Panc1 (cell line): ENCODE measurements at places on chromosomes 11 and 22. TPM values are rescaled to one million over a fixed set of nuclear protein-coding genes. Genes with fewer than 3 reads are reported as not detected.

Gene KCTD17
- 32.7 TPM for total RNA-seq

DNA sequence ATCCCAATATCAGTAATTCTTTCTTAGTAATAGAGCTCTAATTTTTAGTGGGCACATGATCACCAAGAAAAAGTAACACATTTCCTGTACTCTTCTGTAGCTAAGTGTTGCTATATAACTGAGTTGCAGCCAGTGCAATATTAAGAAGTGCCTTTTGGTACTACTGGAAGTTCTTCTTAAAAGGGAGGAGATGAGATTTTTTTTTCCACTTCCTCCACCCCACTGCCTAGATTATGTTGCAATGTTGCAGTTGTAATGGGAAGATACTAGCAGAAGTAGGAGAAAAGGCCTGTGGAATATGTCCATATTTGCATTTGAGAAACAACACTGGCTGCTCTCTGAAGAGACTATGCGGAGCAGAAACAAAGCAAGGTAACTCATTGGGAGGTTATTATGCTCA is 280.6 kb upstream of the ANO5 start:
- H3K4me1 ChIP-seq, result no peaks in the 10 kb centered on the region
- H3K4me3 ChIP-seq, result no peak overlapping the region
- no peaks in the 10 kb centered on the region for H3K36me3 ChIP-seq
- DNase-seq, result no peak
- no peak overlapping the region for H3K27ac ChIP-seq

Gene MYOD1
- total RNA-seq, result not detected

DNA sequence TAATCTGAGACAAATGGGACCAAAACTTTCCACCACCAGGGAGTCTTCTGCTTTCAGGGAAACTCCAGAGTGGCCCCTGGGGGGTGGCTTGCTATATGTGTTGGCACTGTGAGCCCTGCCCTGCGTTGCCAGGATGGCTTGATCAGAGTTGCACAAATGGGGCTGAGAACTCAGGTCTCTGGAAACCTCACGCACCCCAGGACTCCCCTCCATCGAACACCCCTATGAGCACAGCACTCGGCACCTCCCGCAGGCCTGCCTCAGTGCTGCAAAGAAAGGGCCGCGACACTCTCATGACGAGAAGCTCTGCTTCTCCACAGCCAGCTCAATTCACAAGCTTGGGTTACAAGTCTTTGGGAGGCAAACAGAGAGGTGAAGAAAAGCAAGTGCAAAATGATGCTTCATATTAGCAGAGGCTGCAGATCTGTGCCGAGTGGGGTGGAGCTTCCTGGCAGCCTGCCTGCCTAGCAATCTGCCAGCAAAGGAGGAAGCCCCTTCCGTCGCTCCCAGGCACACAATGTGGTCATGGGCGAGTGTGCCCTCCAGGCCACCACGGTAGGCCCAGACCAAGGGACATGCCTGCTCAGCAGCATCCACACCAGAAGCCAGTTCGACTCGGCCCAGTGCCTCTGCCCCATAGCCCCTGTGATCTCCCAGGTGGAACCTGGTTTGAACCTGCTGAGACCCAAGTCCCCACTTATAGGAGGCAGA is 55.7 kb downstream of the MYH9 start:
- no peak overlapping the region for H3K4me3 ChIP-seq
- peaks cover 100% of the 10 kb centered on the region for H3K4me1 ChIP-seq
- peaks cover 11% of the 10 kb centered on the region for H3K36me3 ChIP-seq
- peak overlapping the region; percentile 89 for H3K27ac ChIP-seq
- H3K27me3 ChIP-seq, result no peaks in the 10 kb centered on the region
- no peak for DNase-seq

DNA sequence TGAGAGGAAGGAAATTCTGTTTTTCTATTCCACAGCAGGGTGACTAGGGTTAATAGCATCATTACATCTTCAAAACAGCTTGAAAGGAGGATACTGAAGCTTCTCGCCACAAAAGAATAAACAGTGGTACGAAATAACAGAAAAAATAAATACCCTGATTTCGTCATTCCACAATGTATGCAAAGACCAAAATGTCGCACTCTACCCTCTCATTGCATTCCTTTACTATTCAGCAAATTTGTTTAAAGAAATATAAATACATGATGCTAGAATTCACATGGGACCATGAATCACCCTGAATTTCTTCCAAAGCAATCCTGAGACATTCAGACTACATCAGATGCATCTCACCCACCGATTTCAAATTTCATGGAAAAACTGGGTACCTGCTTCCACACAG is 112.3 kb upstream of the TOP3B start:
- no peak for DNase-seq
- H3K27ac ChIP-seq, result no peak overlapping the region
- no peaks in the 10 kb centered on the region for H3K36me3 ChIP-seq

Gene CAVIN3
- 31.1 TPM for total RNA-seq

DNA sequence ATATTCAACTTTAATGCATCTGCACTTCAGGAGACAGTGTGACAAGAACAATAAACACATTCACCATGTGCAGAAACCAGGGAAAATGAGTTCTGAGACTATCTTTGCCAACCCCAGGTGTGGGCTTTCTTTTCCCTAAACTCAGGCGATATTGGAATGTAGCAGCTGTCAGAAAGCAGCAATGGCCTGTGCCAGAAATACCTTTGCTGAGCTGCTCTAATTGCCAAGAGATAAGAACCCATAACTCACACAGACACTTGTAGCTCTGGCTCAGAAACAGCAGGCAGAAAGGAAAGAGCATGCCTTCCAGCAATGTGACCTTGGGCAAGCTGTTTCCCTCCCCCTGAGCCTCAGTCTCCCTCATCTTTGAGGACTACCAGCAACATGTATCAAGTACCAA is 77.6 kb downstream of the PLEKHA7 start:
- H3K4me3 ChIP-seq, result no peak overlapping the region
- H3K27ac ChIP-seq, result no peak overlapping the region
- no peaks in the 10 kb centered on the region for H3K27me3 ChIP-seq
- no peaks in the 10 kb centered on the region for H3K4me1 ChIP-seq

DNA sequence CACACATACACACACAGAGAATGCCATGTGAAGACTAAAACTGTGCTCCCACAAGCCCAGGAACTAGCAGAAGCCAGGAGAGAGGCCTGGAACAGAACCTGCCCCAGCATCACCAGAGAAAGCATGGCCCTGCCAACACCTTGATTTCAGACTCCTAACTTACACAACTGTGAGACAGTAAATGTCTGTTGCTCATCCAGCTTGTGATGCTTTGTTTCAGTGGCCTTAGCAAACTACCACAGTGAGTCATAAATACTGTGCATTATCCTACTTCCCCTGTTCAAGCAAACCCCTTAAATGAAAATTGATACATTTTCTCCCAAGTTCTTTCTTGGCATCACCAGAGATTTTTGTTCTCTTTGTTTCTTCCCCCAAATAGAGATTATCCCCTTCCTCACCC is 1539.4 kb upstream of the TENM4 start:
- no peak overlapping the region for H3K27ac ChIP-seq
- H3K36me3 ChIP-seq, result no peaks in the 10 kb centered on the region
- no peak for DNase-seq

- H3K27ac ChIP-seq, result no peak overlapping the region
- H3K27me3 ChIP-seq, result no peaks in the 10 kb centered on the region
- DNase-seq, result no peak
Observed at GRCh38 chr11:128628325-128628673, 40.9 kb upstream of the ETS1 start.

Gene HBD
- not detected for total RNA-seq

Gene HSPB2
- not detected for total RNA-seq

GRCh38 chr11:119120639-119121007 is 757 bp upstream of the HINFP start:
- peak overlapping the region; percentile 96 for H3K27ac ChIP-seq
- no peaks in the 10 kb centered on the region for H3K27me3 ChIP-seq
- peaks cover 5% of the 10 kb centered on the region for H3K36me3 ChIP-seq
- peak overlapping the region; percentile 87 for H3K4me3 ChIP-seq
- no peak for DNase-seq

DNA sequence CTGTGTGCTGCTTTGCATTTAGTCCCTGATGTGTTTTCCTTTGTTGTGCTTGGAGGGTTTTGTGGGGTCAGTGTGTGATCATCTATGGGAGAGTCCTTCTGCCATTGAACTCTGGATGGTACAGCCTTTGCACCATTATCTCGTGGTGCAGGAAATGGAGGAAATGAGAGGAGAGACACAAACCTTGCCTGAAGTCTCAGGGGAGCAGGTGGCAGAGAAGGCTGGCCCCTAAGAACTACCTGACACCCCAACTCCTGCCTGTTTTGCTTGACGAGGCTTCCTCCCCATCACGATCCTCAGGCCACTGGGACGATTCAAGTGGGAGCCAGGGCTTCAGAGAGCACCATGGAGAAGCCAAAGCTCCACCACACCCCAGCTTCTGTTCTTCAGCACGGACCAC is 1316.4 kb downstream of the TBC1D22A start:
- no peaks in the 10 kb centered on the region; the same call in 1 of the 2 replicates for H3K27me3 ChIP-seq
- no peaks in the 10 kb centered on the region for H3K4me1 ChIP-seq
- H3K27ac ChIP-seq, result no peak overlapping the region
- DNase-seq, result no peak

Gene MS4A8
- not detected for total RNA-seq

DNA sequence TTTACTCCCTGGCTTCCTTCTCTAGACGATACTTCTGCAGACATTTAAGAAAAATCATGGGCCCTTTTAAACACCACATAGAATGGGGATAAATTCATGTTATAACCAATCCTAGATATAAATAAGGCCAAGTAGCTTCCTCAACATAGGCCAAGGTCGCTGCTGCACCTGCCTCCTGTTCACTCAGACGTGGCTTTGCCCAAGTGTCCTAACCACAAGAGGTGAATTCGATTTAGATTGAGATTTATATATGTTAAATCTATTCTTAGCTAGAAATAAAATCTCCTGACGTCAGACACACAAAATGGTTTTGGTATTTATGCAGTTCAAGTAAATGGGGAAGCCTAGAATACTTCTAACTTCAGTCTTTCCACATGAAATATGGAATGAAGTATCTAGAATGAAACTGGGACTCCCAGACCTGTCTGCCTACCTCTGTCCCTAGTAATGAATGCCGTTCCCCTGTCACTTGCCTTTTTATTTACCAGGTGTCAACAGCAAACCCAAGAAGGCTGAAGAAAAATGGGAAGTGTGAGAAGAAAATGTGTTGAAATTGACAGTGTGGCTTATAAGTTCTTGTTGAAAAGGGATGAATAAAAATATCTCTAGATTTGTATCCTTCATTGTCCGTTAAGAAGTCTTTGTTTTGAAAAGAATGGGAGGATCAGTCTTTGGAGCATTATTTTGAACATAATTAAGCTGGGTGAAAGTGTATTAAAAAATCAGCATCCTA is 131.8 kb downstream of the HIPK3 start:
- H3K27me3 ChIP-seq, result no peaks in the 10 kb centered on the region
- DNase-seq, result no peak
- H3K27ac ChIP-seq, result peak overlapping the region; percentile 7; the same call in 1 of the 2 replicates
- no peaks in the 10 kb centered on the region for H3K36me3 ChIP-seq

DNA sequence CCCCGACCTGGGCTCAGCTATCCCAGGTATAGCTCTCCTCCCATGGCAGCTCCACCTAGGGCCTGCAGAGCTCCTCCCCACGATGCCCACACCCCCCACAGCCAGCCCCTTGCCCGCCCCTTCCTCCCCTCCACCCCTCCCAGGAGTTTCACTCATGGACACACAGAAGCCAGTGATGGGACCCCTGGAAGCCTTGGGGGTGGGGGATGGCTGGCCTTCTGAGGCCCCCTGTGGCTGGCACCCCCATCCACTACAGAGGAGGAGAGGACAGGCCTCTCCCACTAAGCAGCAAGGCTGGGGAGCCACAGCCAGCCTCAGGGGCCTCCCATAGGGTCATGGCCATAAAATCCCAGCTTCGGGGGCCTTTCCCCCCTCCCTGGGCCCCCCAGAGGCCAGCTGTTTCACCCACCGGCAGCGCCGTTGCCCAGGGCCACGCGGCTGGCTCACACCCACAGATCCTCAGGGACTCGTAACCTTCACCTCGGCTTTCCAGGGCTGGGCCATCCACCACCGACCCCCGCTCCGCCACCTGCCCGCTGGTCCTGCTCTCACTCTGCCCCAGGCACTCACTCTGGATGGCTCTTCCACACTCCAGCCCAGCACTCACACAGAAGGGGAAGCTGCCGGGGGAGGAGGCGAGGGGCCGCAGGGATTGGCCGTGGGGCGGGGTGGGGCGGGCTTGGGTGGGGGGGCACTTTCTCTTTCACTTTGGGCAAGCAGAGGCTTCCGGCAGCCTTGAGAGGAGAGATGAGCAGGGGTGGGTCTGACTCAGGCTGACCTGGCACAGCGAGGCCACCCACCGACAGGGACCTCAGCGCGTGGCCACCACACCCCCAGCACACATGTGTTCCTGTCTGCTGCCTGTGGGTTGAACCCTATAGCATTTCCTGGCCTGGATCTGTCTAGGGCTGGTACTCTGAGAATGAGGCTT is 2.2 kb downstream of the SLC25A22 start:
- H3K36me3 ChIP-seq, result no peaks in the 10 kb centered on the region; the same call in none of the 2 replicates
- H3K4me1 ChIP-seq, result peaks cover 49% of the 10 kb centered on the region
- H3K27ac ChIP-seq, result peak overlapping the region; percentile 93
- H3K27me3 ChIP-seq, result no peaks in the 10 kb centered on the region
- peak overlapping the region; percentile 71 for H3K4me3 ChIP-seq

Gene MS4A1
- total RNA-seq, result 0.59 TPM

Gene NEFH
- 0.08 TPM for total RNA-seq

DNA sequence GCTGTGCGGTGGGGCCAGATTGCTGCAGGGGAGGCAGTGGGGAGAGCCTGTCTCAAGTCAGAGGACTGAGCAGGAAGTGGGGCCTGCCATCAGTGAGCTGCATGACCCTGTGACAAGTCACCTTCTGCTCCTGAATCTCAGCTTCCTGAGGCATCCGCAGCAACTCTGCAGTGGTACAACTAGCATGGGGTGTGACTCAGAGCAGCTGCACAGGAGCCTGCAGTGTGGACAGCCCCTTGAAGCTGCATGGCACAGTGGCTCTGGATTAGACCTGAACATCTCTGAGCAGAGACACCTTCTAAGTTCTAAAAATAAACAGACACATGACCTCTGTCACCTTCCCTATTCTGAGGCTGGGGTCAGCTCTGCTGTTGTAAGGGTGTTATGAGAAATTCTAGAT is 18.0 kb downstream of the FAM227A start:
- H3K27me3 ChIP-seq, result no peaks in the 10 kb centered on the region
- H3K36me3 ChIP-seq, result no peaks in the 10 kb centered on the region
- H3K4me1 ChIP-seq, result no peaks in the 10 kb centered on the region

DNA sequence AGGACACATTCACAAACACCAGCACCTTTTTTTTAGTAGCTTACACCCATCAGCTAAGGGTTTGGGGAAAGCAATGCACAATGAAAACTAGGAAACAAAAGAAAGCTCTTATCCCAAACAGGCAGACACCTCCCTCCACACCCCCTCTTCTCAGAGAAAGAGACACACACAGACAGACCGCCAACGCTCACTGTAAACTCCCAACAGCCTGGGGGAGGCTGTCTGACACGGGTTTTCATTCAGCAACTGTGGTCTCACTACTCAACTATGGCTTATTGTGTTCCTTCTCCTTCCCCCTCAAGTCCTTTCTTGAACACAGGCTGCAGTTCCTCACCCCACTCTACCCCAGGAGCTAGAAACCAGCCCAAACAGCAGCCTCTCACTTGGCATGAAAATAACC is 123.4 kb downstream of the C11orf58 start:
- H3K27ac ChIP-seq, result no peak overlapping the region
- H3K27me3 ChIP-seq, result no peaks in the 10 kb centered on the region
- no peak overlapping the region for H3K4me3 ChIP-seq
- DNase-seq, result no peak
- no peaks in the 10 kb centered on the region for H3K36me3 ChIP-seq
